ENCODE measurements at places on chromosomes 6 and 20. TPM values are rescaled to one million over a fixed set of nuclear protein-coding genes. Genes with fewer than 3 reads are reported as not detected.
A peak's percentile ranks its signal among the peaks of the same experiment; 100 is the strongest.

DNA sequence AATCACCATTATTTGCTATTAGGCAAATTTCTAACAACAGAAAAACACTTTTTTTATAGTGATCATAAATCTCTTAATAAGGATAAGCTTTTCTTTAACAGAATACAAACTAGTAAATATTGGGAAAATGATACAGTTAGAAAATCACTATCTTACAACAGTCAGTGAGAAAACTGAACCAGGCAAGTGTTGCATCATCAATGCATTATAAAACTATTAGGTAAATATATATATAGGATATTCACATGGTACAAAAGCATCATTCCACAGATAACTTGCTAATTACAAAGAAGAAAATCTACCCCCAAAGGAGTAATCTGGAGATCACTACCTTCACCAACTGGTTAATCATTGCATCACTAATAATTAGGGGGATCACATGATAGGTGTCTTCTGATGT is 652.1 kb downstream of the HACE1 start:
- DNase-seq = no peak

GRCh38 chr6:9292975-9293374 is 857.6 kb upstream of the SLC35B3 start:
- DNase-seq = no peak

The FERMT1 gene
- 0.42 TPM for total RNA-seq

DNA sequence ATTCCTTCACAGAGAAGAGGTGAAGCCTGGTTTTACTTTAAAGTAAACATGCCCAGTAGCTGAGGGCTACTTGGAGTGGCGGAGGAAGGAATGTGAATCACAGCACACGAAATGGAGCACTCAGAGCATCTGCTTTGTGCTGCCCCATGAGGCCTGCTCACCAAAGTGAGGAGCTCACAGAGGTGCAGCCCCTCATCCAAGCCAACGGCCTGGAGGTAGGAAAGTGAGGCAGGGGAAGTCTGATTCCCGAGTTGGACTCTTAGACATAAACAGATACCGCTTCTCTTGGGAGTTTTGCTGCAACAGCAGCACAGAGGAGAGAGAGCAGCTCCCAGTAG is 3.6 kb downstream of the YTHDF1 start:
- DNase-seq = no peak

DNA sequence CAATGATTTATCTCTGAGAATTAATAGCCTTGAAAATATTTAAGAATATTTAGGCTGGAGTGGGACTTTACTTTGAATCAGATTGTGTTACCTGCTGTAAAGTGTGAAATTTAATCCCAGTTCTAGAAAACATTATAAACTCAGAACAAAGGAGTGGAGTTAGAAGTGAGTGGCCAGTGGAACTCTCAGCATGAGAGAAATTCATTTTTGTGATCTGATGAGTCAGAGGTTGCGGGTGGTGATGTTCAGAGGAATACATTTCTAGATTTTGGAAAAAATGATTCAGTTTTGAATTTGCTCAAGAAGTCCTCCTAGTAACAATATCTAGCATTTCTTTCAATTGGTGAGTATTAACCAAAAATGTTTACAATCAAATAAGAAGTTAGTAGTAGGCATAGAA is 167.5 kb downstream of the ZFAND3 start:
- no peak for DNase-seq

- no peak for DNase-seq
Measured at GRCh38 chr6:74611220-74611619, 594.6 kb downstream of the COL12A1 start.

The SRMS gene
- total RNA-seq = not detected

GRCh38 chr20:17691758-17692157 is 8.0 kb upstream of the BANF2 start:
- DNase-seq = no peak

The PRL gene
- total RNA-seq = 0.33 TPM

The CPNE5 gene
- 4.6 TPM for total RNA-seq

GRCh38 chr6:38708496-38708895 is 5.6 kb upstream of the GLO1 start:
- DNase-seq = no peak

The C6orf163 gene
- total RNA-seq = 2.7 TPM

GRCh38 chr6:160667639-160668481 is 3.8 kb upstream of the LPA start:
- DNase-seq = peak; percentile 47

- no peak for DNase-seq
Measured at GRCh38 chr6:36769183-36769675, 70.0 kb downstream of the CPNE5 start.

The PSORS1C1 gene
- total RNA-seq = 1.2 TPM

GRCh38 chr20:44026647-44027342 is 112.1 kb downstream of the TOX2 start:
- DNase-seq = no peak

DNA sequence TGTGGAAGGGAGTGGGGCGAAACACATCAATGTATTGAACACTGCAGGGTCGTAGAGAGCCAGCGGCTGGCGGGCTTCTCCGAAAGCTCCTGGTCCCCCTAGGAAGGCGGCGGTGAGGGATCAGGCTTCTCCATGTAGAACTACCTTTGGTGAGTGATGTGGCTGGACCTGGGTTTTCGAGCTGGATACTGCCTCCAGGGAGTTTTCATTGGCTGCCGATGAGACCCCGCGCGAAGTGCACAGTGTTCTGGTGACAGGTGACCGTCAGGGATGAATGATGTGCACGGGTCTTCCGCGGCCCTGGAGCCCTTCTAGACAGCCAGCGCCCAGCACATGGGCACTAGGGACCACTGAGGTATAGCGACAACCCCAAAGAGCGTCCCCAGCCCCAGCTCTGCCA is 16.4 kb downstream of the ABT1 start:
- no peak for DNase-seq

The MYB gene
- 0.83 TPM for total RNA-seq

DNA sequence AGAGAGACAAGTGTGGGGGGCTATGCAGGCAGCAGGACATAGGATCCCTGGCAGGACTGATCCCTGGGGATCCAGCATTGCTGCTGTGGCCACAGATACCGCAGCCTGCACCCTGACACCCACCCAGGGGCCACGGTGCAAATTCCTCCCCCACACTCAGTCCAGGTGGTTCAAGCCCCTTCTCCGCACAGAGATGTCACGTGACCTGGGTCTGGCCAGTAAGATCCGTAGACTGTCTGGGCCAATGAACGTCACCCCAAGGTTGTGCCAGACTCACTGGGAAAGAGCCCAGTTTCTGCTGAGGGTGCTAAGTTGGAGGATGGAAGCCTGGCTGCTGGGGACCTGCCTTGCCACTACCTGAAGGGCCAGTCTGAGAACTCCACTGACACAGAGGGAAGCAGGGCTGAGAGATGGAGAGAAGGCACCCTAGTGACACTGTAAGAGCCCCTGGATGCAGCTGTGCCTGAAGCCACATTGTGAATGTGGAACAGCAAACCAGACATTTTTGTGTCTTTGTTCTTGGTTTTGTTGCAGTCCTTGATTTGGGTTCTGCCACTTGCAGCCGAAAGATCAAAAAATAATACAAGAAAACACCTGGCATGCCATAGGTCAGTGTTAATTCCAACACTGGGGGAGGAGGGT is 228.6 kb downstream of the PREX1 start:
- no peak for DNase-seq

The AMD1 gene
- total RNA-seq = 46.2 TPM
